ENCODE measurements at places on chromosomes 6 and 20.

- DNase-seq, result no peak
Observed at GRCh38 chr6:32852844-32853540, 512 bp downstream of the TAP1 start.

- no peak for DNase-seq
Observed at GRCh38 chr6:145688493-145688905, 46.8 kb downstream of the EPM2A start.

DNA sequence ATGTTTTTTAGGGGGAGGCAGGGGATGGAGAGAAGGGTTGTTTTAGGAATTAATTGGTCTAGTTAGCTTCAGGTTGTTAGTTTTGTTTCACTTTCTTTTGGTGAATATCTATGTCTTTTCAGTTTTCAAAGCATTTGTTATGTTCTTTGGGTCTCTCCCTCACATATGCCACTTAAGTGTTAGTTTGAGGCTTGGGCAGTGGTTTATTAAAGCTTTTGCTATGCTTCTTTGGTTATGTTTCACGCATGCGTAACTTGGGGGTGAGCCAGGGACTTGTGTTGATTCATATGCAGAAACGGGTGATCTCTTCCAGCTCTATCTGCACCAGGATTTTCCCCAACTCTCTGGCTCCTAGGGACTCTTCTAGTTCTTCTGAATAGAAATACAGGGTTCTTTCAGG lies 11.4 kb upstream of the MMS22L start:
- DNase-seq, result no peak

DNA sequence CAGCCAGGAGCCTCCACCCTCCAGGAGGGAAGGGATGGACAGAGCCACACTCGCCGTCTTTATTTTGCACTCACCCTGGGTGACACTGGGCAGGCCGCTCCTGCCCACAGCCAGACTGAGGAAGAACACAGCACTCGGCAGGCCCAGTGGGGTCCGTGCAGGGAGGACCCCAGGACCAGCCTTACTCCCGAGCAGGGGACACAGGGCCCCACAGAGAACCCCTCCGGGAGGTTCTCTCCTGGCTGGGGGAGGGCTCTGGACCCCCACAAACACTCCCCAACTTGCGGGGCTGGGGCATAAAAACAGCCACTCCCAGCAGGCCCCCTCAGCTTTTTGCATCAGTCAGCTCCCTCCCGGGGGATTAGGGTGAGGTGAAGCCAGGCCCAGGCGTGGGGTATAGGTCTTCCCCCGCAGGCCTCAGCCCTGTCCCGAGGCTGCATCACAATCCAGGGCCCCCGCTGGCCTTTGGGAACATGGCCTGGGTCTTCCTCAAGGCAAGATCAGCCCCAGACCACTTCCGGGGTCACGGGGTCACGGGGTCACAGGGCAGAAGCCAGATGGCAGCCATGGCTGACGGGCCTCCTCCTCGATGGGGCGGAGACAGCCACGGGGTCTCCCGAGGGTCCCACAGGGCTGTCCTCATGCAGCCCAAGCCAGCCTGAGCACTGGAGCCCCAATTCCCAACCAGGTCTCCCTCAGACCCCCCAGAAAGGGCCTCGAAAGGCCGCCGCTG lies 3.2 kb downstream of the TNFRSF6B start:
- DNase-seq, result no peak

- DNase-seq, result no peak
Observed at GRCh38 chr6:54262499-54262898, 45.7 kb upstream of the TINAG start.

- no peak for DNase-seq
Observed at GRCh38 chr6:113172531-113172966, 684.6 kb upstream of the MARCKS start.

DNA sequence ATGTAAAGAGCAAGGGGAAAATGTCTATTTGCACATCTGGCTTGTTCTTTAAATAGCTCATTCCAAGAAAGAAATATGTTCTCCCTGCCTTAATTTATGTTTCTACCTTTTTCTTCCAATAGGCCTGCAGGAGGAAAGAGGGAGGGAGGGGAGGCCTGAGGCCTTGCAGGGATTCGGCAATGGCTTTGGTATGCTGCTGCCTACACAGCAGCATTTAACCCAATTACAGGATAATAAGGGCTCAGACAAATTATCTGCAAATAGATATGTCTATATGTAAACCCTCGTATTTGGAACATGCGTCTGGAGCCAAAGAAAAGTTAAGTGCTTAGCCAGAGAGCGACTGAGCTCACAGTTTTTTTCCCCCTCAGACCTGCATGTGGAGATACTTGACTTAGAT lies 277.2 kb downstream of the CDC5L start:
- no peak for DNase-seq

DNA sequence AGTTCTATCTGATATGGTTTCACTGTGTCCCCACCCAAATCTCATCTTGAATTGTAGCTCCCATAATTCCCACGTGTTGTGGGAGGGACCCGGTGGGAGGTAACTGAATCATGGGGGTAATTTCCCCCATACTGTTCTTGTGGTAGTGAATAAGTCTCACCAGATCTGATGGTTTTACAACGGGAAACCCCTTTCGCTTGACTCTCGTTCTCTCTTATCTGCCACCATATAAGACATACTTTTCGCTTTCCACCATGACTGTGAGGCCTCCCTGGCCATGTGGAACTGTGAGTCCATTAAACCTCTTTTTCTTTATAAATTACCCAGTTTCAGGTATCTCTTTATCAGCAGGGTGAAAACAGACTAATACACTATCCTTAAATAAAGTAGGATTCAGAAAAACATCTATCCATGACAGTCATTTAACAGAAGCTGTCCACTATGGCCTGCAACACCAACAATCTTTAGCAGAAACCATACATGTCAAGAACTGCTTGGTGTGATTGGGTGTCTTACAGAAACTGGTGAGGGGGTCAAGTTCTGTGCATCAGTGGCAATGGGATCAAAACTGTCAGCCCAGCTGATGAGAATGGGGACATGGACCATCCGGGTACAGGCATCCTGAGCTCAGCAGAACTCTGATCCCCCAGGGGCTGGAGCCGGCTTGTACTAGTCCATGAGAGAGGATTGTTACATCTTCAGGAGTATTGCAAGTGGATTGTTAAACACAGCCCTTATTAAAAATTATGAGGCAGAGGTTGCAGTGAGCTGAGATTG lies 59.2 kb downstream of the SCML4 start:
- no peak for DNase-seq

DNA sequence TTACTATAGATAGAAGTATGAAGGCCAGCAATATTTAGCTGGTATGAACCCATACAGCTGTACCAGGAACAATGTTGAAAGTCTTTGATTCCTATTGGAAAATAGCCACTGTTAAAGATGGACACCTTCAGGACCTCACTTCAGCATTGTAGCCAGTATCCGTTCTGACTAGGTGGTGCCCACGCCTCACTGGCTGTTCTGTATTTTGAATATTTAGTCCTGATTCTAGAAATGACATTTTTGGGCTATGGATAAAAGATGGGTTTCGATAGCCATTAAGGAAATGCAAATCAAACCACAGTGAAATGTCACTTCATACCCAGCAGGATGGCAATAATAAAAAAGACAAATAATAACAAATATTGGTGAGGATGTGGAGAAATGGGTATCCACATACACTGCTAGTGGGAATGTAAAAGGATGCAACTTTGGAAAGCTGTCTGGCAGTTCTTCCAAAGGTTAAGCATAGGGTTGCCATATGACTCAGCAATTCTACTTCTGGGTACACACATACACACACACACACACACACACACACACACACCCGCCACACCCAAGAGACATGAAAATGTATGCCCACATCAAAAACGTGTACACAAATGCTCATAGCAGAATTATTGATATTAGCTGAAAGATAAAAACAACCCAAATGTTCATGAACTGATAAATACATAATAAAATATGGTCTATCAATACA lies 56.8 kb downstream of the UTRN start:
- no peak for DNase-seq

- DNase-seq, result no peak
Observed at GRCh38 chr6:143363299-143363698, 87.2 kb downstream of the ADAT2 start.

DNA sequence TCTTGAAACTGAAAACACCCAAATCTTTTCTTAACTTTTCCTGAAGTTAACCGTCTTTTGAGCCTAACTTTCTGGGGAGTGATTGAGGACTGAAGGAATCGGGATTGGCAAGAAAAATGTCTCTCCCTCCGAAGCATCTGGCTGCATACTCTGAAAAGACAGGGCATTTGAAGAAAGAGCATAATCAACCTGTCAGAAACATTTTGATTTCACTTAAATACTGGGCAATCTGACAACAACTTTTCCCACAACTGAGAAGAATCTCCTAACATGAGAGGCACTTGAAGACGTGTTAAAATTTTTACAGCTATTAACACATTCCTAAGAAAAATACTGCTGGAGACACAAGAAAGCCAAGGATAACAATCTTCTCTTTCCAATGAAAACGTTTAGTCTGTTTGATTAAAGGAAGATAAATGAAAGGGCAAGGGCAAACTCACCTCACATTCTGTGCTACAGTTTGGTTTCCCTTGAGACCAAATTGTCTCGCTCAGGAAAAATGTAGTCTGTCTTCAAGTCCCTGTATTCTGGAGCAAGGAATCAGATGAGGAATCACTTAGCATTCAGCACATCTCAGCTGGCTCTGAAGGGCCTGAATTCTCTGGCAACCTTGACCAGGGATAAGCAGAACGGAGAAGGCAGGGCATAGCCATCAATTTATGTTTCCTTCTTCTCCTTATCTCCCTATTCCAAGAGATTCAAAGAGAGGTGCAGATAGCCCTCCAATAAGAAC lies 76.1 kb downstream of the TBX18 start:
- no peak for DNase-seq

- no peak for DNase-seq
Observed at GRCh38 chr6:72464791-72465691, 156.8 kb upstream of the KCNQ5 start.

DNA sequence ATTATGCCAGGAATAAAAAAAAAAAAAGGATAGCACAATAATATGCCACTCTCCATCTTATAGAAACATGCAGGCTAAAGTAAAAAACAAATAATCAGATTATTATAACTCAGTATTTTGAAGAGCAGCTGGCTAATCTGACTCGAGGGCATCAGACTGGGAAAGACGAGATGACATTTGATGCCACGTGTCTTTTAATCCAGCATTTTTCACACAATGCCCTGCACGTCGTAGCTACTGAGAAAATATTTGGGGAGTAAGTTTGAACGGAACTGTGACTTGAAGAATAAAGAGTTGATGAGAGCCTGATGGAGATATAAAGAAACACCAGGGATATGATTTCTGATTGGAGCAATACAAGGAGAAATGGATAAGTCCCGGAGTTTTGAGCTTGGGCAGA lies 237.7 kb downstream of the ARID1B start:
- DNase-seq, result no peak

GRCh38 chr6:113115196-113115595 lies 741.9 kb upstream of the MARCKS start:
- no peak for DNase-seq

- DNase-seq, result no peak
Observed at GRCh38 chr6:100881707-100882040, 545 bp upstream of the ASCC3 start.

GRCh38 chr6:14540810-14541540 lies 423.4 kb downstream of the CD83 start:
- DNase-seq, result no peak

DNA sequence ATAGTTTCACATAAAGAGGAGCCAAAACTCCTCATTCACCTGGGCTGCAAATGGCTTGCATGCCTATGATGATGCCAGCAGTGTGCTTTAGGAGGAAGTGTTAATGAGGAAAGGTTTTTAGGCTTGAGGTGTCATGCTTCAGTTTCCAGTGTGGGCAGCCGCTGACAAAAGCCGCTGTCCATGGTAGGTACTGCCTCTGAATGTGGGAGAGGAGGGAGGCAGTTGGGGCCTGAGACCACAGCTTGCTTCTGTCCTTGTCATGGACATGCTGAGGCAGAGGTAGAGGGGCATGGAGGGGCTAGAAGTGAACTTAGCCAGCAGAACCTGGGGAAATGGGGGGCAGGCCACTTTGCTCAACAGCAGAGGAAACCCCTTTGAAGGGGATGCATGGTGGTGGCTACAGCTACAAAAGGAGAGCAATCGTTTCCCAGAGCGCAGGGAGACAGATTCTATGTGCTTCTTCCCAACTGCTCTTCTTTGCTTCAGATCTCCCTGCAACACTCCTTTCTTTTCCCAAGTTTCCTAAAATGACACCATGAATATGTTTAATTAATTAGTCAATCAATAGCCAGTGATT lies 372.1 kb upstream of the CNR1 start:
- no peak for DNase-seq

- no peak for DNase-seq
Observed at GRCh38 chr6:116884530-116884929, 7.5 kb downstream of the RFX6 start.

DNA sequence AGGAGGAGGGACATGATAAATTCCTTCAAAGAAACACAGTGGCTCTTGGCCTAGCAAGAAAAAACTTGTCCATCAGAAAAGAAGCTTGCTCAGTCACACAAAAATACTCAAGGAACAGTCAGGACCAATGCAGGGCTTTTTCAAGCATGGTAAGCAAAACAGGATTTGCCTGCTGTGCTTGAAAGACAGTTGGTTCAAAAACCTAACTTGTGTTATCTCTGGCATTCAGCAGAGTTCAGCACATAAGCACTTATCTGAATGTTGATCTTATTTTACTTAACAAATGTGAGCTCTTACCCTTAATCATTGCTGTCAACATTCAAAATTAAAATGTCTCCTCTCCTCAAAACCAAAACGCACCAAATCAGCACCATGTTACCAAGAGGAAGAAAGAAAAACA lies 38.3 kb downstream of the ATG5 start:
- DNase-seq, result no peak

- DNase-seq, result no peak
Observed at GRCh38 chr20:32062776-32063170, 10.7 kb downstream of the HCK start.

- no peak for DNase-seq
Observed at GRCh38 chr6:46130666-46131065, 877 bp downstream of the ENPP4 start.

- DNase-seq, result no peak
Observed at GRCh38 chr6:170450916-170451761, 102.0 kb downstream of the PSMB1 start.

DNA sequence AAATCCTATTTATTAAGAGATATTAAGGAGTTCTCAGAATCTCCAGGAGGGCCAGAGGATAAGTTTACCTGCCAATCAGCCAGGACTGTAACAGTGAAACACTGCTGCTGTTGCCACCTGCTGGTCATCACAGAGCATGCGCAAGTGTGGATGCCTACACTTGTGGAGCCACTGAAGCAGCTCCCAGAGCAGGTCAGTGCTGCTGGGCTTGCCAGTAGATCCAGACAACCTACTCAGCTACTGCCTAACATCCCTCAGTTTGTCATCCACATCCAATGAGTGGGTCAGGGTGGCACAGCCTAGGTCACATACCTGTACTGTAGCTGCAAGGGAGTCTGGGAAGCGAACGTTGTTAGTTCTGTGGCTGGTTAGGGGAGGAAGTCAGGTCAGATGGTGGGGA lies 18.3 kb upstream of the NHSL1 start:
- peak; percentile 64 for DNase-seq

- DNase-seq, result peak; percentile 43
Observed at GRCh38 chr20:1671891-1672669, 14.5 kb upstream of the SIRPG start.

DNA sequence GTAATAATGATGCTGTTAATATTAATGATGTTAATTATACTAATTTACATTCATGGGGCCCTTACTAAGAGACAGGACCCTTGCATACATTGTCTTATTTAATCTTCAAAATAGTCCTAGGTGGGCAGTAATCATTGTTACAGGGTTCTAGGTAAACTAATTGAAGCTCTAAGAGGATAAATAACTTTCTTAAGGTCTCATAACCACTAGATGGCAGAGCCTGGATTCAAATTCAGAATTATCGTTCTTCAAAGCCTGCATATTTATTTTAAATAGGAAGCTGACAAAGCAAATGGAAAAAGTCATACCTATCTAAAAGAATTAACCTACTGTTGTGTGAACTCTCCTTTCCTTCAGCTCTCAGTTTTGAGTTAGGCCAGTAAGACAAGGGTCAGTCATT lies 23.5 kb downstream of the PTCHD4 start:
- no peak for DNase-seq
